ENCODE measurements at places on chromosomes 12 and 14.
A peak's percentile ranks its signal among the peaks of the same experiment; 100 is the strongest.

- DNase-seq = no peak
Measured at GRCh38 chr12:116188581-116188980, 88.9 kb downstream of the MED13L start.

- no peak for DNase-seq
Measured at GRCh38 chr12:47023953-47024352, 55.5 kb upstream of the PCED1B start.

DNA sequence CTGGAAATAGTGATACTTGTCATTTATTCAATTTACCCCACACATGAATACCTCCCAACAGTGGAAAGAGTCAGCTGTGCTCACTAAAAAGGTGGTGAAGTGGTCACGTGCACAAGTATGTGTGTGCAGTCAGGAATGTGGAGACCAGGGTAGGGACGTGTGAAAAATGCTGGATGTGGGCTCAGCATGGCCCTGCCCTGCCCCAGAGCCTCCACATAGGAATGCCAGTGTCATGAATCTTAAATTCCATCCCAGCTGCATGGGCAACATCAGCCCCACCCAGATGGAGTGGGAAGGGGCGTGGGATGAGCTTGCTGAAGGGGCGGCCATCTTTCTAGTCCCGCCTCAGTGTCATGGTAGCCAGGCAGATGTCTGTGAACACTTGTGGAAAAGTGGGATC is 87.7 kb downstream of the C12orf75 start:
- DNase-seq = no peak

- no peak for DNase-seq
Measured at GRCh38 chr14:64806202-64806861, 73.4 kb downstream of the SPTB start.

DNA sequence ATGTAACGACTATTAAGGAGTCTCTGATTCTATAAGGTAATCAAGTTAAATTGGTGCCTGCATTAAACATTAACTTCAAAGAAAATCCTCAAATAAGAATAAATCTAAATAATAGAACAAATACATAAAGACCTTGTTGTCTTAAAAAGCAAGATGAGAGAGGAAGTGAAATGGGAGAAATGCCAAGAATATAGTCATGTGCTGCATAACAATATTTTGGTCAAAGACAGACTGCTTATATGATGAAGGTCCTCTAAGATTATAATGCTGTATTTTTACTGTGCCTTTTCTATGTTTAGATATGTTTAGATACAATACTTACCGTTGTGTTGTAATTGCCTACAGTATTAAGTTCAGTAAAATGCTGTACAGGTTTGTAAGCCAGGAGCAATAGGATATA is 213.6 kb downstream of the C12orf42 start:
- no peak for DNase-seq

DNA sequence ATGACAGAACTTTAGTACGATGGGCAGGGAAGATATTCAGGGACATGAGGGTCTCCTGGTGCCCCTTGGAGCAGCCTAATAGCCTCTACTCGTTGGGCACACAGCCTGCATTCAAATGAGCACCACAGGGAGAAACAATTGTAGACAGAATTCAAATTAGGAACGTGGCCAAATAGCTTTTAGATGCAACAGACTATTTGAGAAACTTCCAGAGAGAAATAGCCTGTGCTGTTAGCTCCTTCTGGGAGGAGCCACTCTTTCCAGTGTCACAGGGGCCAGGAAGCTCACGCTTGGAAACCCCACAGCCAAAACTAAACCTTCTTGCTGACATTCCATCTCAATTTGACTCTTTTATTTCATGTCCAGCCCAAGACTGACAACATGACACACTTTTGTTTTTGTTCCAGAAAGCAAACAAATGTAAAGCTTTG is 114.5 kb downstream of the RPAP3 start:
- no peak for DNase-seq

GRCh38 chr12:6927379-6928021 is at the start of gene ATN1:
TSS of gene ATN1 (plus strand) at chr12:6927959. CDS start at chr12:6934002, 6,043 bp downstream.
- DNase-seq = peak; percentile 73

- peak; percentile 34 for DNase-seq
Measured at GRCh38 chr12:90253674-90254181, 545.1 kb upstream of the ATP2B1 start.

GRCh38 chr14:53183056-53183455 is 29.9 kb upstream of the DDHD1 start:
- no peak for DNase-seq

GRCh38 chr12:72368719-72369422 is 96.7 kb downstream of the TRHDE start:
- no peak for DNase-seq

DNA sequence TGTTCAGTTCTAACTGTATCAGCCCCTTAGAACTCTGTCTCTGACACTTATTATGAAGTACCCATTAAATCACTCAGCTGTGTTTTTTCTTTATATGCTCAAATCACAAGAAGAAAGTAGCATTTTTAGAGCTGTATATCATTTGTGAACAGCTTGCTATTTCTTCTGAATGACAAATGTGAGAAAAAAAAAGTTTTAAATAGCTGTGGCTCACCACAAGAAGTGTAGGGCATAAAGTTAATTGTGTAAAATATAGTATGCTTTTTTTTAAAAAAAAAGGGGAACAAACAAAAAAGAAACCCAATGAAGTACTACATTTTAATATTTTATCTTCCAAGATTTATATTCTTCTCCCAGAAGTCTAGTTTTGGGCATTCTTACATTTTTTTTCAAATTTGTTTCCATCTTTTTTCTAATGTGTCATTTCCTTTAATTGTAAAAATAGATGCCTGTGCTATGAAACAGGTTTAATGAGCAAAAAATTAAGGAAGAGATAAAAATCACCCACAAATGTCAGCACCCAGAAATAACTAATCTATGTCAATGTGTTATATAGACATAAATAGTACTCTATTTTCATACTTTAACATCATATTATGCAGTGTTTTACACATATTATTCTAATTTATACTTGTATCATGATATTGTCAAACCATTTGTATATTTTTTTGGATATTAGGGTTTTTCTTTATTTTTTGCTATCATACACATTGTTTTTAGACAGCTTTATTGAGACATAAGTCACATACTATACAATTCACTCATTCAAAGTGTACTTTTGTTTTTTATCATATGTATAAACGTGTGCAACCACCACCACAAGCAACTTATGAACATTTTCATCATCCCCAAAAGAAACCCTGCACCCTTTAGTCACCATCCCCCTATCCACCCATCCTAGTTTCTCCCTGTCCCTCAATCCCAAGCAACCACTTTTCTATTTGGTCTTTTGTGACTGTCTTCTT is 22.4 kb upstream of the LRRK2 start:
- no peak for DNase-seq

- no peak for DNase-seq
Measured at GRCh38 chr12:89703768-89704167, 4.9 kb downstream of the ATP2B1 start.

DNA sequence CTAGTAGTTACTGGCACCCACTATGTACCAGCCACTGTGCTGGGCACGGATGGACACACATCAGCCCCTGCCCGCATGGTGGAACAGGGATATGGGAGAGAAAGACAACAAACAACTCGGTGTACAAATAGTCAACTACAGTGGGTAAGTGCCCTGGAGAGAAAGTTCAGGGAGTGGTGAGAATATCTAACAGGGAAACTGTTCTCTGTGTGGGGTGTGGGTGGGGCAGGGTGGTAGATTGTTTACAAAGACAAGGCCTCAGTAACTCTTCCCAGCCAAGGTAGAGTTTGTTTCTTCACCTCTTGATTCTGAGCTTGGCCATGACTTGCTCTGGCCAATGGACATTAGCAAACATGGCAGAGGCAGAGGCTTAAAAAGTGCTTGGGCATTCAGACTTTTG is 12.9 kb upstream of the CLMN start:
- DNase-seq = no peak

GRCh38 chr14:86491743-86492142 is 961.8 kb downstream of the FLRT2 start:
- DNase-seq = no peak

GRCh38 chr12:89775063-89775985 is 66.7 kb upstream of the ATP2B1 start:
- DNase-seq = no peak

- no peak for DNase-seq
Measured at GRCh38 chr12:6614513-6615172, 7.5 kb upstream of the CHD4 start.

- DNase-seq = no peak
Measured at GRCh38 chr14:105974902-105975301, 448.5 kb downstream of the TMEM121 start.

- DNase-seq = no peak
Measured at GRCh38 chr14:29354486-29354885, 573.2 kb downstream of the PRKD1 start.
